Liver (tissue), 10 donors: ENCODE measurements at places on chromosomes 3 and 15. TPM values are rescaled to one million over a fixed set of nuclear protein-coding genes. Genes with fewer than 3 reads are reported as not detected.

Gene CLDN11
- 0.28 TPM for total RNA-seq

Gene ZNF148
- total RNA-seq = 19.5 TPM

Gene EEFSEC
- total RNA-seq = 8.4 TPM

Gene FOXL2NB
- not detected for total RNA-seq

Gene ECE2
- not detected for total RNA-seq

Gene CHRNA7
- total RNA-seq = not detected

Gene STARD9
- total RNA-seq = 0.75 TPM

Gene MOBP
- total RNA-seq = not detected

Gene GPR27
- 0.65 TPM for total RNA-seq

Gene PP2D1
- not detected for total RNA-seq

Gene CHRNB4
- not detected for total RNA-seq

Gene CGGBP1
- total RNA-seq = 45.3 TPM

Gene ZPLD1
- total RNA-seq = 0.23 TPM

Gene GRIP2
- total RNA-seq = 0.33 TPM

Gene LPP
- total RNA-seq = 22.7 TPM

Gene EXD1
- not detected for total RNA-seq

Gene C3orf49
- total RNA-seq = not detected

Gene ANKRD63
- total RNA-seq = not detected

Gene KBTBD12
- total RNA-seq = 0.89 TPM

GRCh38 chr15:50819344-50819743 lies 53.8 kb upstream of the SPPL2A start:
- DNase-seq = no peak

- DNase-seq = no peak
Measured at GRCh38 chr15:66145726-66146182, 107.8 kb downstream of the MEGF11 start.

GRCh38 chr15:90870354-90871138 lies 2.2 kb downstream of the FURIN start:
- DNase-seq = no peak

GRCh38 chr3:139935016-139935865 lies at the start of gene CLSTN2:
TSS of gene CLSTN2 (plus strand) at chr3:139935185.
- no peak for DNase-seq

- DNase-seq = no peak
Measured at GRCh38 chr3:4271834-4272233, 31.3 kb upstream of the SETMAR start.

DNA sequence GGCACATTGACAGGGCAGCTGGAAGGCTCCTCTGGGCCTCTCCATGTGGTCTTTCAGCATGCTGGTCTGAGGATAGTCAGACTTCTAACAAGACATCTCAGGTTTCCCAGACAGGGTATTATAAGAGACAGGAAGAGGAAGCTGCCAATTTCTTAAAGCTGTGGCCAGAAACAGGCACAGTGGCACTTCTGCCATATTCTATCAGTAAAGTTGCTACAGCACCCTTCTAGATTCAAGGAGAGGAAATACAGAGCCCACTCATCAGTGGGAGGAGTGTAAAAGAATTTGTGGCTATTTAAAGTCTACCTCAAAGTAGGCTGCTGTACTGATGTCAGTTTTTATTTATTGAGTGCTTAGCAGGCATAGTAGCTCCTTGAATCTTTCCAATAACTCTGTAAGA lies 55.5 kb downstream of the BTD start:
- no peak for DNase-seq

DNA sequence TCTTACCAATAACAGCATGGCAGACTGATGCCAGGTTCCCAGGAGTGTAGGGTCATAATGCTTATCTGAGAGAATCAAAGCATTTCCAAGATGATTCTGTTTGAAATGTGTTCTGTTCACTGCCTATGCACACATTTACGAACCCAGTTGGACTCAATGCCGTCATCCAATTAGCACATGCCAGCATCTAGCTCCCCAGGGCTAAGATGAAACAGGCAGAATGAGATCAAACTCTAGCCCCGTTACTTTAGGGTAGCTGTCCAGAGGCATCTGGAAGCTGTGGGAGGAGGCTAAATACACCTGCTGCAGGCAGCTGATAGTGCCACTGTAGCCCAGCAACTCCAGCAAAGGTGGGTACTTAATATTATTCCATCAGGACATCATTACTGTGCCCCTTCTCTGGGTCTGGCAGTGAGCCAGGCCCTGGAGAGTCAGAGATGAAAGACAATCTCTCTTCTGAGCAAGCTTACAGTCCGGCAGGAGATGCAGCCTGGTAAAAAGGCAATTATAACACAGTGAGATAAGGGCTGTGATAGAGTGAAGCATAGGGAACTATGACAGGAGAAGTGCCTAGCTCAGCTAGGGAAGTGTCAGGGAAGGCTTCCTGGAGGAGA lies 156.4 kb upstream of the PPP2R3A start:
- DNase-seq = no peak

GRCh38 chr3:146343551-146343950 lies 92.6 kb upstream of the PLSCR4 start:
- DNase-seq = no peak

DNA sequence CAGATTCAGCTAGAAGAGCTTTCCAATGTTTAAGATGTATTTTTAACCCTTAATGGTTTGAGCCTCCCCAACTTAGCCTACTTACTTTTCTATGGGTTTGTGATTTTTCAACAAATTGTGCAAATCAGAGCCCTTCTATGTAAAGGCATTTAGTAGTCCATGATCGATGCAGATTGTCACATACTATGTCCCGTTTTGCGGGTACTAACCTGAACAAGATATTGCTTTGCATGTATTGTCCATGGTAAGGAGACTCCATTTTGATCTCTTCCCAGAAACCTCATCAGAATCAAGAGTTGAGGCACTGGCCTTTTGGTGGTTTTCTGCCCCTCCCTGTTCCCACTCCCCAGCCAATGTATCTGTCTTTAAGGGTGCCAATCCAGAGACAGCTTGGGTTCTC lies 60.8 kb downstream of the ETV5 start:
- no peak for DNase-seq

DNA sequence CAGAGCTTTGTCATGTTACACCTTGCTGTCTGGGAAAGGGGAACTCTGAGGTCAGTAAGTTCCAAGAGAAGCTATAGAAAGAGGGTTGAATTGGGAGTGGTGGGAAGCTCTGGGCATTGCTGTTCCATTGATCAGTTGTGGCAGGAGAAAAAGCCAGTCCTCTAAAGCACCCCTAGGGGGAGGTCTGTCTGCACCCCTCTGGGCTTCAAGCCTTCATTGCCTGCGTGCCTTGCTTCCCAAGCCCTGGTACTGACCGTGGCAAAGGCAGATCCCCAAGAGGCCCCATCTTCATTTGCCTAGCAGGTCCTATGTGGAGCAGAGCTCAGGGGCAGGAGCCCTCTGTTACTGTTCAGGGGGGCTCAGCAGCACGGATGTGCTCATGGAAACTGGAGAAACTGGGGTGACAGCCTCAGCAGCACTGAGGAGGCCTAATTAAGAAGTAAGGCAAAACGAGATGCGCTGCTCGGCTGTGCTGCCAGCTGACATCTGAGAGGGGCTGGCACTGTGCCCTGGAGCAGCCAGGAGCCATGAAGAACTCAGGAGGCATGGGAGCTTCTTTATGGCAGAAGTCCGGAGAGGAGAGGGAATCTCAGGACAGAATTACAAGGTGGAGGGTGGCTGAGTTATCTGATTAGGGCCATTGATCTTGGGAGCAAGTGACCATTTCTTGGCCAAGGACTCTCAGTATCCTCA lies 270.9 kb downstream of the RPLP1 start:
- no peak for DNase-seq

DNA sequence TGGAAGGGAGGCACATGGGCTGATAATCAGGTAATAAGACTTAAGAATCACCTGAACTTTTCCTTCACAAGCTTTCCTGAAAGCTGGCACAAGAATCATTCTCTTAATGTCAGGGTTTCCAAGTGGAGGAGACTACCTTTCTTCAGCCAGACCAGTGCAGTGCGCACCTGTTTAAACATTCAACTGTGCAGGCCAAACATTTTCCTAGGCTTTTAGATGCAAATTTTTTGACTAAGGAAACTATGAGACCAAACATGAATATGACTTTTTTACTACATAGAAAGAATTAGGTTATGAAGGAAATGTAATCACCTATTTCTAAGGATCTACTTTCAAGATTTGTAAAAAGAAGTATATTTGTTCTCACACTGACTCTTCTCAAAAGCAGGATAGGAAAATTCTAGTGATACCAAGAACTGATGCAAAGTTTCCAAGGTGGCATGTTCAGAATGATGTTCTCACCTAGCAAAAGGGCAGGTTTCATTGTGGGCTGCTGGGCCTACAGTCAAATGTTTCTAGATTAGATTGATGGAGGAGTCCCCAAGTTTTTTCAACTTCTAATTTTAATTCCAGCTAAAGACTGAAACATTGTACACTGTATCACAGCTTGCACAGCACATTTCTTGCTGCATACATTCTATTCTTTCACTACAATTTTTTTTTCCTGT lies 339.1 kb downstream of the TIGIT start:
- DNase-seq = no peak

- no peak for DNase-seq
Measured at GRCh38 chr3:195583831-195584542, at the start of gene APOD. TSS of gene APOD (minus strand) at chr3:195583940. CDS start at chr3:195579461, 4,479 bp downstream.

GRCh38 chr15:26096581-26096980 lies 233.5 kb upstream of the ATP10A start:
- DNase-seq = no peak

DNA sequence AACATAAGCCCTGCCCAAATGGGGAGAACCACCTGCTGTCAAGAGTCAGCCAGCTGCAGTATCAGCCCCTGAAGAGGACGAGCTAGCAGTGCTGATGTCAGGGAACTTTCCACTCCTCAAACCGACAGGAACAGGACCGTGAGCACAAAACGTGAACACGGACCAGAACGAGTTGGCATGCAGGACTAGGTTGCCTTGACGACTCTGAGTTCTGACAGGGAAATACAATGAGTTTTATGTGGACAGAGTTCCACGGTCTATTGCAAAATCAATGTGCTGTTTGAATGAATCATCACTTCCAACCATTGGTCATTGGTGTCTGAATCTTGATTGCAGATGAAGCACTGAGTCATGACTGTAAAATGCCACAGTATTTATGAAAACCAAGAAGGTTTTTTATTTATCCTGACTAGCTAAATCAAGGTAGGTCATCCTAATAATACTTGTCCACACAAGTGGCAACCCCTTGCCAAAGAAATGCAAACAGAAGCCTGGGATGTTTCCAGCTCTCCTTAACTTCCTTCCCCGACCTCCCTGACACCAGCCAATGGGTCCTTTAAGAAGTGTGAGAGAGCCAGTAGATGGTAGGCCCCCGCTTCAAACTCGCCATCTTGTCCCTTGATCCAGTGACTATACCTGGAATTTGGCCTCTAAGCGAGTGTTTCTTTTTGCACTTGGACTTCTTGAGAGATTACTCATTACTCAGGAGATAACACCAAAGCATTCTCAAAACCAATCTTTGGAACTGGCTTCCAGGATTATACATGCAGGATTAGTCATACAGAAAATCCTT lies 119.6 kb downstream of the ASB7 start:
- no peak for DNase-seq

DNA sequence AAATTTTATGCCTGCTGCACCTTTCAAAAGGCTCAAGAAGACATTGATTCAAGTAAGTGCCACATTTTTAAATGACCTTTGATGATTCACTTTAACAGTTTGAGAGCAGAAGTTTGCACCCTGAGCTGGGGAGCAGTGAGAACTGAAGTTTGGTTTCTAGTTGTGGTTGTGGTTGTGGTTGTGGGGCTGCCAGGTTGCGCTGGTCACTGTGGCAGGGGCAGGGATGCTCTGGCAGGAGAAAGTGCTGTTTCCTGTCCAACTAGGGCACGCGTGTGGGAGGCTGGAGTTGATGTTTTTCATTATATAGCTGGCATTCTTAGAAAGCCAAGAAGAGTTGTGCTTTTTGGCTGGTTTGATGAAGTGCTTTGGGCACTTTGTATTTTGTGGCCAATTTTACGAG lies 339.7 kb upstream of the NR2F2 start:
- no peak for DNase-seq

DNA sequence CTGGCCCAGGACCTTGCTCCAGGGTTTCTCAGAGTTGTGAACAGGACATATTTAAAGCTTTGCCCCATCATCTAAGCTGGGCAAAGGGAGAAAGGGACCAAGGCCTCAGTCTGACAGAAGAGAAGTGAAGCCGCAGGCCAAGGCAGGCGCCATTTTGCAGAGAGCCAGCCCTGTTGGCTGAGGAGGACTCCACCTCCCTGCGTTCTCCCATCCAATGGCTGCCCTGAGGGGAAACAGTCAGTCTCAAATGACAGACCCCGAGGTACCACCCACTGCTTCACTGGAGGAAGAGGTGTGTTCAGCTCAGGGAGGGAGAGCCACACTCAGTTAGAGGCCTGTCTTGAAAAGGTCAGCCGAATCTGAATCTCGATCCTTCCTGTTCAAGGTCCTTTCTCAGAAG lies 86.1 kb downstream of the ADAMTS17 start:
- peak; percentile 13 for DNase-seq

GRCh38 chr3:127867986-127868385 lies 45.7 kb upstream of the MGLL start:
- no peak for DNase-seq

GRCh38 chr3:50182533-50183099 lies 8.8 kb upstream of the GNAT1 start:
- no peak for DNase-seq

GRCh38 chr15:49709646-49710214 lies 88.9 kb downstream of the DTWD1 start:
- no peak for DNase-seq

GRCh38 chr15:100341750-100342560 lies at the start of gene ADAMTS17:
TSS of gene ADAMTS17 (minus strand) at chr15:100341975. CDS start at chr15:100341899, 76 bp downstream.
- peak; percentile 83 for DNase-seq

DNA sequence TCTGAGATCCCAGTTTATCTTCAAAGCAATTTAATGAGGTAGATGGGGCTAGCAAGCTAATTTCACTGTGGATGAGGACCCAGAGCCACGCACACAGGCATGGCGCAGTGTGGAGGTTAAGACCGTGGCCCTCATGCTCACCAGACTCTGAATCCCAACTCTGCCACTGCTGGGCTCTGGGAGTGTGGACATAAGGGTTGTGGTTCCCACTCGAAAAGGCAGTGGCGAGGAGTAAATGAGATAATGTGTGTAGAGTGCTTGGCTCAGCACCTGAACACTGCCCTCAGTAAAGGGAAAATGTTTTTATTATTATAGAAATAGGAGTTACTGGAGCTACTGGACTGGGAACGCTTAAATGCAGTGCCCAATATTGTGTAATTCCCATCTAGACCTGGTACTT lies 243.5 kb upstream of the TPM1 start:
- DNase-seq = no peak

- DNase-seq = no peak
Measured at GRCh38 chr3:4071481-4072184, 231.5 kb upstream of the SETMAR start.

DNA sequence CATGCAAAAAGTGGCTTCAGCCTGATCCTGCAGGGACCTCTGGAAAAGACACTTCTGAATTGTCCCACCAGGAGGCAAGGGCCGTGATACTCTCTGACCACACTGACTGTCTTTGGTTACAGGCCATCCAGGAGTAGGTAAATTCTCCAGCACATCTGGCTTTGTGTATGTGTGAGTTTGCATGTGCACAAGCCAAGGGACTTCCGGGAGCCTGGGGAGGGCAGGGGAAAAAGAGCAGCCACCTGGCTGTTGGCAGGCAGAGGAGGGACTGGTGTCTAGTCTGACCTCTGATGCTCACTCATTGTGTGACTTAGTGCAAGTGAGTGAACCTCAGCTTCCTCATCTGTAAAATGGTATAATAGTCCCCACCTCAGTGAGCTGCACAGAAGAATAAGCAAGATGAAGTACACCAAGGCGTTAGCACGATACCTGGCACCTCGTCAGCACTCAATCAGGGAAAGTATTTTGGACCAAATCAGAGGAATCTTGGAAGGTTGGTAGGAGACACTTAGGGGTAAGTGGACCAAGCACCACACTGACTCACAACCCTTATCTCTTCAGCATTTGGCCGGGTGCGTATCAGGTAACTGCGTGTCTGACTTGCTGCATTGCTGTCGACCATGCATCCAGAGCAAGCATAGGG lies 19.1 kb downstream of the KLHL6 start:
- DNase-seq = no peak
